Osteocyte (in vitro differentiated cells): ENCODE measurements at places on chromosomes 2 and 18.

DNA sequence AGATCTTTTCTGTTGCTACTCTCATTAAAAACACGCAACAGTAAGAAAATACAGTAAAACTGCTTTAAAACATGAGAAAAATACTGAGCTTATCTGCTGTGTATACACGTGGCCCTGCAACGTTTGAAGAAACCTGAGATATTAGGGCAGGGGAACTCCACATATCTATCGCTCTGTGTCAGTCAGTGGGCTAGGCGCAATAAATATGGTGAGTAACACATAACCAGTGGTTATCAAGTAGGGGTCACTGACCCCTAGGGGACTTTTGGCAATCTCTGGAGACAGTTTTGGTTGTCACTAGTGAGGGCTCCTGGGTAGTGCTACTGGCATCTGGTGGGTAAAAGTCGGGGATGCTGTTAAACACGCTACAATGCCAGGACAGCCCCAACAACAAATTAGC lies 14.9 kb downstream of the STAT1 start:
- no peak for DNase-seq

- DNase-seq, result peak; percentile 98
These were observed at the start of gene CLASP1 for GRCh38 chr2:121649149-121649595. Gene CLASP1 (minus strand): TSS chr2:121649462. CDS start chr2:121605895, 43,567 bp downstream.

GRCh38 chr2:53127061-53127650 lies 640.4 kb upstream of the CHAC2 start:
- no peak for DNase-seq

GRCh38 chr2:64992990-64993389 lies 3.8 kb downstream of the SLC1A4 start:
- DNase-seq, result no peak

DNA sequence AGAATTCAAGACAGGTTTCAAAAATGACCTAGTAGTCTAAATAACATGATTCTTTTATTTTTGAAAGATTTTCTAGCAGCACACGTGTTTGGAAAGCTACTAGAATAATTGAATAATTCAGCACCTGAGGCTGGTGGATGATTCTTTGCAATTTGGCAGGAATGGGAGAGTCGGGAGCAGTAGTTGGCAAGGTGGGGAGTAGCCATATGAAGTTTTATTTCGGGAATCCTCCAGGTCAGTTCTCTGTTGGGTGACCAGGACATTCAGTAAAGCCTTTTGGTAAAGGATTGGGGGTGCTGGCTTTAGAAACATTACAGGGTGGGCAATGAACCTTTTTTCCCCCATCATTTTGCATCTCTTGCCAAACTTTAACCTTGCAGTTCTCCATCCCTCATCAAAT lies 75.0 kb upstream of the LYPD6B start:
- DNase-seq, result no peak

GRCh38 chr2:54904836-54905235 lies 145.4 kb downstream of the RTN4 start:
- no peak for DNase-seq

DNA sequence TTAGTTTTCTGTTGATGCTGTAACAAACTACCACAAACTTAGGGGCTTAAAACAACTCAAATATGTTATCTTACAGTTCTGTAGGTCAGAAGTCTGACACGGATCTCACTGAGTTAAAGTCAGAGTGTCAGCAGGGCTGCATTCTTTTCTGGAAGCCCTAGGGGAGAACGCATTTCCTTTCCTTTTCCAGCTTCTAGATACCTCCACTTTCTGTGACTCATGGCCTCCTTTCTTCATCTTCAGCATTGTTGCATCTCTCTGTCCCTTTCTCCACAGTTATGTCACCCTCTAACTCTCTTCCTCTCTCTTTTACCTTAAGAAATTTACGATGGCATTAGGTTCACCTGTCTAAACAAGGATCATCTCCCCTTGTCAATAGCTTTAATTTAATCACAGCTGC lies 13.3 kb upstream of the PPP4R1 start:
- no peak for DNase-seq

- DNase-seq, result no peak
These were observed 130.0 kb downstream of the EPHA4 start for GRCh38 chr2:221442128-221442527.

DNA sequence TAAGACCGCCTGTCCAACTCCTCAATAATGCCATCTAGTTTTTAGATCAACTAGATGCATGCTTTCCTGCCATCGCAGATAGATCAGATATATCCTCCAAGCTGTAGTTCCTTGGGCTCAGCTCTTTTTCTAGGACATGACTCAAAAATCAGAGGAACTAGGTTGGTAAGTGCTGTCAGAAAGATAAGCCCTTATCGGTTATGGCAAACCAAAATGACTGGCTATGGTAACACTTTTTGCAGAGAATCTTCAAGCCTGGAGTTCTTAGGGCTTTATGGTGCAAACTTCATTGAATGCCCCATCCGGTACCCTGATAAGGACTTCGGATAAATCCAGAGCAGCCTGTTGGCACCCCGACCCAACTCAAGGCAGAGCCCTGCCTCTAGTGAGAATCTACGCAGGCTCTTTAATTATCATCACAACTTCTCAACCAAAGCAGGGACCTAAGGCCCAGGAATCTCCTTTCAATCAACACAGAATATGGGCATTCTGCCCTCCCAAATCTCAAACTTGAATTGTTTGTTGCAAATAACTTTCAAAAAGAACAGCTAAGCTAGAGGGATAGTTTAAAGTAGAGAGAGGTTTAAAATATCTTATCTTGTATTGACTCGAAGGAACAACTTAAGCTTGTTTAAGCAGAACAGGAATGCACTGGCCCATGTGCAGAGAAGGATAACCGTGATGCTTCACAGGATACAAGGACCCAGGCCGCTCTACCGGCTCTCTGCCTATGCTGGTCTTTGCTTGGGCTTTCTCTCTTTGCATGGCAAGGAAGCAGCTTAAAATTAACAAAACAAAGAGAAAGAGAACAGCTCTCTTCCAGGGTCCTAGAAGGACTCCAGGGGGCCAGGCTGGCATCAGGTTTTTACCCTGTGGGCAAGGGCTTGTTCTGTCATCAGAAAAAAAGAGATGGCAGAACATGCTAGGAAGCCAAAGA lies 3.4 kb upstream of the CYP1B1 start:
- DNase-seq, result no peak

- DNase-seq, result no peak
These were observed 38.5 kb downstream of the CARF start for GRCh38 chr2:202950592-202950991.

GRCh38 chr2:46096260-46096659 lies 200.9 kb upstream of the EPAS1 start:
- no peak for DNase-seq

GRCh38 chr2:26088038-26088643 lies 54.3 kb downstream of the RAB10 start:
- DNase-seq, result no peak

DNA sequence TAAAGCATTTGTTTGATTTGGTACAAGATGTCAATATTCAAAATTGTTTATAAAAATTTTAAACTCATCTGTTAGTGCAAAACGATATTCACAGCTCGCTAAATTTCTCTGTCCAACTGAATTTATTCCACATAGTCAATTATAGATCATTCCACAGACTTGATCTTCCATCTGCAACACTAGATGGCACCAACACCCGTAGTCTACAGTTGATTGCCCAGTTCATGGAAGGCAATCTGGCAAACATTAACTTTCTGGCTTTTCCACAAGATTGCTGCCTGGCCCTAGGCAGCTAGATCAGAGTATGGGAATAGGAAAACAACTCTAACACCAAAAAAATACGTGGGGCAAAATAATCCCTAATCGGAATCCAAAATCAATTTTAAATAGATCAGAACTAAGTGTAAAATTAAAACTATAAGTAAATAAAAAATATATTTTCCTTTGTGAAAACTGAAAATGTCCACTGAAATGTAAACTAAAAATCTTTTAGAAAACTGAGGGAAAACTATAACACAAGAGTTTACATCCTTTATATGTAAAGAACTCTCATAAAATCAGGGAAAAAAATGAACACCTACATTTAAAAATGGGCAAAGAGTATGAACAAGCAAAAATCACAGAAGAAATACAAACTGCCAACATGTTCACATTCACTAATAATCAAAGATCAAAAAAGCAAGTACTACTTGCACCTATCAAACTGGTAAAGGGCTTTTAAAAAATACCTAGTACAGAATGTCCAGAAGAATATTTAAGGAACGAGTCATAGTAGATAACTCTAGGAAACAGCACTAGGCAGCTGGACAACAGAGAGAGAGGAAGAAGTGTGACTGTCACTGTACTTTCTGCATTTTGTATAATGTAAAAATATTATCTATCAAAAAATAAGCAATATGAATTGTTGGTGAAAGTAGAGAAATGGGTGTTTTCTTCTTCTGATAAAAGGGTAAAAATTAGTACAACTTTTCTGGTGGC lies 35.0 kb downstream of the RTN4 start:
- DNase-seq, result no peak

GRCh38 chr2:233408366-233409285 lies 54.3 kb downstream of the DGKD start:
- peak; percentile 62 for DNase-seq

- no peak for DNase-seq
These were observed 209.1 kb upstream of the REV1 start for GRCh38 chr2:99698896-99699295.

DNA sequence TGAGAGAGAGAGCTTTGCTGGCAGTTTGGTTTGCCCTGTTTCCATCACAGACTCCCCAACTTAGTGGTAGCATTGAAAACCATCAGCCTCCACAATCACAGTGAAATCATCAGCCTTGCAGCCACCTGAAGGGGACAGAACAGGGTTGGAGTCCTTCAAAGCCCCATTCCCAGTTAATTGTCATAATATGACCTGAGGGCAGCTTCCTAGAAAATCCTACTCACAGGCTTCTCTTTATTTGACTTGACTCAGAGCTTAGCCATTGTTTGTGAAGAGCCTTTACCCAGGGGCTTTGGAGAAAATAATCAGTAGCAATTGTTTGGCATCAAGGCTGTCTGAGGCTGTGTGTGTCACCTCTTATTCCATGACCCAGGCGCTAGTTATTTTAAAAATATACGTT lies 308.7 kb downstream of the CBLN2 start:
- DNase-seq, result no peak

- no peak for DNase-seq
These were observed 835.7 kb downstream of the DCDC2C start for GRCh38 chr2:4539121-4539520.

DNA sequence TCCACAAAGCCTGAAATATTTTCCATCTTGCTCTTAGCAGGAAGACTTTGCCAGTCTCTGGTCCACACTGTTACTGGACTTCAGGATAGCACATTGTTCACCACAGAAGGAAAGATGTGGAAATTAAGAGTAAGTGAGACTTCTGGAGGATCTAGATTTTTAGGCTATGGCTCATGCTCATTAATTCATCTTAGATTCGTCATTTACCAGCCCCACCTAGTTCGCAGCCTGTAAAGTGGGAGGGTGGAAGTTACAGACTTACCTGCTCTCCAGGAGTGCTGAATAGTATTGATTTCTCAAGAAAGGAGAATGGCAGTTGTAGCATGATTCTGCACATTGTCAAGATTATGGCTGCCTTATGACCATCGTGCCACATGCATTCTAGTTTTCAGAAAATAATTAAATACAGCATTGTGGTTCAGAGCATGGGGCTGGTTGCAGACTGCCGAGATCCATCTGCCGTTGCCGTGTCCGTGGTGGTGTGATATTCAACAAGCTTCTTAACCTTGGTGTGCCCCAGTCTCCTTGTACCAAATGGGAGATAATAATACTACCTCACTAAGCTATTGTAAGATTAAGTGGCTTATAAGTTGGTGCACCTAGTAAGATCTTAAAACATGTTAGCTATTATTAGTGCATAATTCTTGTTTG lies 56.8 kb downstream of the RNF144A start:
- peak; percentile 27 for DNase-seq

GRCh38 chr18:50128506-50129271 lies 66.3 kb downstream of the MYO5B start:
- no peak for DNase-seq

DNA sequence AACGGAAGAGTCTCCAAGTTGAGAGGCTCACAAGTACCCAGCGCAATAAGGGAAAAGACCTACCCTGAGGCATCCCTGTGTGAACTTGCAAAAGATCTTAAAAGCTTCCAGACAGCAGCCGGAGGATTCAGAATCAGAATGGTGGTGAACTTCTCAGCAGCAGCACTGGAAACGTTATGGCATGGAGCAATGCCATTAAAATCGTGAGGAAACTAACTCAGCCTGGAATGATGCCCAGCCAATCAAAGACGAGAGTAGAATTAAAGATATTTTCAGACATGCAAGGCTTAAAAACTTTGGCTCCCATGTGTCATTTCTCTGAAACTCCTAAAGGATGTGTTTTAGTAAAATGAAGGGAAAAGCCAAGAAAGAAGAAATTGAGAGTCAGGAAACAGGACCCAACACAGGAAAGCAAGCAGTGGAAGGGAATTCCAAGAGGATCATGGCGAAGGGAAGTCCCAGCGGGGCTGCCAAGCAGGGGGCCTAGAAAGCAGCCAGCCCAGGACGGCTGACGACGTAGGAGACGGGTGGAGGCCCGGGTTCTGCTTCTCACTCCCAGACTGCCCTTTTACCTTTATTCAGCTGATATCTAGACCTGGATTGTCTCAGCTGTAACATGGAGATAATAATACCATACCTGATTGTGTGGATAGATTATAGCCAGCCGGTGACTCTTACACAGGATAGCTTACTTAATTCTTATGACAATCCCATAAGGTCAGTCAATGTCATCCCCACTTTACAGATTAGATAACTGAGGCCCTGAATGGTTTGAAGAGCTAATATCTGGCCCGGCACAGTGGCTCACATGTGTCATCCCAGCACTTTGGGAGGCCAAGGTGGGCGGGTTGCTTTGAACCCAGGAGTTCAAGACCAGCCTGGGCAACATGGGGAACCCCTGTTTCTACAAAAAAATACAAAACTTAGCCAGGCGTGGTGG lies 92.8 kb downstream of the ASAP2 start:
- DNase-seq, result no peak

DNA sequence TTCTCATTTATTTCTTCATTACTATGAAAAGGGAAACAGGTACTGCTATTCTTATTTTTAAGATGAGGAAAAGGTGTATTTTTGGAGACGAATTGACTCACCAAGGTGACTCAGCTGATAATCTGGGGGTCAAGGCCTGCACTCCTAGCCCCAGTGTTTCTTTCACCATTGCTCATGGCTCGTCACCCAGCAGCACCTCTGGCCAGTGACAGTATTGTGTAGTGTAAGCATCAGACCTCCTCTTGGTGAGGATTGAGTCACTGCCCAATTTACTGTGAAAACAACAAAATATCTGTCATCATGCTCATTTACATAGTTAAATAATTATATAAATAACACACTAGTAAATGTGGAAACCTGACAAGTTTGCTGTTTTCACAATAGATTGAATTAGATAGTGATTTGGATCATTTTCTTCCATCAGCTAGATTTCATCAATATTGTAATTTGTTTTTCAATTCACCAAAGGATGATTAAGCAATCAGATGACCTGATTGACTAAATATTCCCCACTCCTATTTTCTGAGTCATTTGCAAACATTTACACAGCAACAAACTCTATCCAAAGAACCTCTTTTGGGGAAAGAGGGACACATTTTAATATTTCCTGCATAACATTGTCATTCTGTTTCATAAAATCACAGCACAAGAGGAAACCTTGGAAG lies 492.8 kb upstream of the RAB12 start:
- no peak for DNase-seq

GRCh38 chr18:55121397-55122170 lies 162.3 kb upstream of the CCDC68 start:
- DNase-seq, result no peak
